ENCODE measurements at places on chromosomes 1 and 21.

DNA sequence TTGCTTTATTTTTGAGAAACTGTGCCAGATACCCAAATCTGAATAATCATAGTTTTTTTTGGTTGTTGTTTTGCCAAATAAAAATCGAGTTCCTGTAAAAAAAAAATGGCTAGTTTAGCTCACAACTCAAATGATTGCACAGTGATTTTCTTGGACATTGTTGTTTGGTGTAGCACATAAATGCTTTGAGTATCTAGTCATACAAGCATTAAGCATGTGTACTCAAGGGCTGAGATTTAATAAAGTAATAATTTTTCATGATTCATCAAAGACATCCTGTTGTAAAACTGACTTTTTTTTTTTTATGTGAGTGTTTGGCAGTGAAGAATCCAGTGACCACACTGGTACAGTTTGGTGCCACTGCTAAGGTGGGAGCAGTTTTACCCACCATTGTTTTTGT, 18.8 kb downstream of the ITSN1 start:
- DNase-seq: no peak

GRCh38 chr1:36136535-36136934, 11.5 kb upstream of the COL8A2 start:
- DNase-seq: no peak

GRCh38 chr1:10693497-10694273, 102.8 kb downstream of the CASZ1 start:
- peak; percentile 52 for DNase-seq

DNA sequence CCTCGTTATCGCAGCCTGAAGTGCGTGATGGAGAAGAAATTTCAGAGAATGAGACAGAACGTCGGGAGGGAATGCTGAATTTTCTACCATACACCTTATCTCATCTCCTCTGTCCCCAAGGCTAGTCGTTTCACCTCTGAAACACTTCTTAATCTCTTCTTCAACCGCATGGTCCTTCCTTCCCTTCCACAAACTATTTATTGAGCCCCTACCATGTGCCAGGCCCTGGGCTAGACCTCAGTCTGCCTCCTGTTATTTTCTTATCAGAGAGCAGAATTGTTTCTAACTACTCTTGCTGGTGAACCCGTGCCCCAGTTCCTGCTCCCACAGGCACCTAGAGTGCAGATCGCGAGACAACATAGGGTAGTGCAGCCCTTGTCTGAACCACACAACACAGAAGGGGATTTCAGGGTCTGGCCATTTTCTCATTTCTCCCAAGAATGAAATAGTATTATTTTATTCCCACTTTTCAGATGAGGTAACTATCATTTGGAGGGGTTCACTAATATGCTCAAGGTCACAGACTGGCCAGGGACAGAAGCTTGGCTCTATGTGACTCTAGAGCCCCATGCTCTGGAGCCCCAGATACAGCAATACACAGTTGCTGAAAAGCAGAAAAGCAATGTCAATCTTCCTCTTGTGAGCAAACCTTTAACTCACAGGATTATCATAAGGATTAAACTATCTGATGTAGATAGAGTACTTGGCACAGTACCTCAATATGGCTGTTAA, 598 bp upstream of the ADIPOR1 start:
- no peak for DNase-seq

DNA sequence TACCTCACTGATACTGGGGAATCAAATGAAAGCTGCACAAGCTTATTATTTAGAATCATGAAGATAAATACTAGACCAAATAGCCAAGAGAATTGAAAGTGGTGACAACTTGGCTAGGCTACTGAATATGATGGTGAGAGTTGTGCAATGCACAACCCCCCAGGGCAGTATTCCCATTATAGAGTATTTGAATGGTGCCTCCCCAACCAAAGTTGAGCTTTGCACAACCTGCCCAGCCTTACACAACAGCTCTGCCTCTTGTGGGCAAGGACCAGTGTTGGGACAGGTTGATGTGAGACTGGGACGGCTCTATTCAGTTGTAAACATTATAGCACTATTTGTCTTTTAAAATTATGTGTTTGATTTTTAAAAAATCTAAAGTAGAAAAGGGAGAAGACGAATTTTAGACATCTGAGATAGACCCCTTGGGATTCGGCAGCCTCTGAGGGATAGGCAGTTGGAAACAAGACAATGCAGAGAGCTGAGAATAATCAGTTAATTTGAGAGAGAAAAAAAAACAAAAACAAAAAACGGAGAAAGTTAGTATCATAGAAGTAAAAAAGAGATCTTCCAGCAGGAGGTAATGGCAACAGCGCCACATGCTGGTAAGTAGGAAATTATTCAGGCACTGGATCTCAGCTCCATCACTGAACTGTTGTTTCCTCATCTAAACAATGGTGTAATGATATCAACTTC, 91.0 kb upstream of the KCNA3 start:
- DNase-seq: peak; percentile 41

DNA sequence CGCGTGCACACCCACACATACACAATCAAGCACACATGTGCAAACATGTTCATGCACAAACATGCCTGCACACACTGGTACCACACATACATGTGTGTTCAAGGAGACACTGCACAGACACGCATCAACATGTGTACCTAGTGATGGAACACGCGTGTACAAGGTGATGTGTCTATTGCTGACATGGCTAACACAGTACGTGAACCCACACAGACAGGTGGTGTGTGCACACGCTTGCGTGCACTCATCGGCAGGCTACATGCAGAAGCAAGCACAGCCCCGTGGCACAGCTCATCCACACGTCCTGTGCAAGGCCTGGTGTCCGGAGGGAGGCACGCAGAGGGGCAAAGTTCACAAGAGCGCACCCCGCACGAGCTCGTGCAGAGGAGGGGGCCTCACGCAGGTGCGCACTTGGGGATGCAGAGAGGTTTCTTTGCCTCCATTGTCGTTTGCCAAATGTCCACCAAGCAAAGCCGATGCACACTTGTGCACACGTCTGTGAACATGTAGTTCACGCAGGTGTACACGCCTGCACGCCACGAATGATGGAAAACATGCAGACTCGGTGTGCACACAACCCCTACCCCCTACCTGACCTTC, 969 bp downstream of the ACAP3 start:
- no peak for DNase-seq

DNA sequence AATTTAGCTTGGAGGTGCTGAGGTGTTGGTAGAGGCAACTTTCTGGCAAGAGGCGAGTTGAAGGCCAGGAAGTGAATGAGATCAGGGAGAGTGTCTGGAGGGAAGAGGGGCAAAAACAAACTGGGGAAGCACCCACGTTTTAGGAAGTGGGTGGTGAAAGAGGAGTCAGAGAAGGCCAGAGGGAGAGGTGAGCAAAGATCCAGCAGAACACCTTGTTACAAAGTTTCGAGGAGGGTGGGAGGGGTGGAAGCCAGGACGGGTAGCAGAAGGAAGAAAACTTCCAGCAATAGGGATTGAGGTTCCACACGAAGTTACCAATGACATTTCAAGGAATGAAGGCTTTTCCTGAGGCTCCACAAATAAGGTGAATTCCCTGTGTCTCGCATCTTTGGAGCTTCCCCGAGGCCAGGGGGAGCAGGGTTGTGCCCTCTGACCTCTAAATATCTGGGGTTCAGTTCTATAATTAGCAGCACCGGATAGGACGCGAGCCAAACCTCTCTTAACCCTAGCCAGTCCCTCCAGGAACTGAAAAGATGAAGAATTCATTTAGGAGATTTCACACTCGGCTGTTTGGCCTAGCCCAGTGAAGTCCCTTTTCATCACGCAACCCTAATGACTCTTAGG, 578 bp upstream of the SESN2 start:
- peak; percentile 22 for DNase-seq

GRCh38 chr21:45378258-45378966, 26.6 kb upstream of the COL18A1 start:
- DNase-seq: no peak

- no peak for DNase-seq
Measured at GRCh38 chr1:178536844-178537371, 24.0 kb downstream of the TEX35 start.

- no peak for DNase-seq
Measured at GRCh38 chr1:227885135-227885647, 62.5 kb downstream of the WNT9A start.

GRCh38 chr1:202938287-202938925, 11.4 kb upstream of the KLHL12 start:
- no peak for DNase-seq

DNA sequence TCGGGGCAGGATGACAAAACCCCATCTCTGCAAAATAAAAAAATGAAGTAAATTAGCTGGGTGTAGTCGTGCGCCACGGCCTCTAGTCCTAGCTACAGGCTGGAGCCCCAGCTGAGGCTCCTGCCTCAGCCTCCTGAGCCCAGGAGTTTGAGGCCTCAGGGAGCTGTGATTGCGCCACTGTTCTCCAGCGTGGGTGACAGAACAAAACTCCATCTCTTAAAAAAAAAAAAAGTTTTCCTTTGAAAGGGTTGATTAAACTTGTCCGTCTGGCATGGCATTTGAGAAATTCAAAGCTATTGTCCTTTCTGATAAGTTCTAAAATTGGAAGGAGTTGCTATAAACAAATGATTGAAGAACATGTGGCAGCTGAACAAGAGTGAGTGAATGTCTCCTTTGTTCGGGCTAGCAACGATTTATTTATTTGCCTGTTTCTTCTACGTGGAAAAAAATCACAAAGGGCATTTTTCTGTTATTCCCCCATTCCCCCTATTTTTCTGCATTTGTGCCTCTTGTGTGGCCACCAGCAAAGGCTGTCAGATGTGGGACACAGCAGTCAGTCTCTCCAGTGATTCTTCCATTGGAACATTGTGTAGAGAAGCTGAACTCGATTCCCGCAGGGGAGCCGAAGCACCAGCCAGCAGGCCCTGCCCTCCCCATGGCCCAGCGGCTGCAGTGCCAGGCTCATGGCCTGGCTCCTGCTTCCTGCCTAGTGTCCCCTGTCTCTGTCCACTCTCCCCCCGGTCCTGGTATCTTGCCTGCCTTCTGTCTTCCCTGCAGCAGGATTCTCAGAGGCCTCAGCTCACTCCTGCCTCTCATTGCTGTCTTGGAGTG, 21.5 kb upstream of the PWP2 start:
- no peak for DNase-seq

- DNase-seq: no peak
Measured at GRCh38 chr1:209761011-209761635, 5.3 kb downstream of the TRAF3IP3 start.

GRCh38 chr1:32239790-32240139, 7.3 kb upstream of the FAM167B start:
- no peak for DNase-seq

GRCh38 chr1:211371406-211372105, 44.9 kb downstream of the TRAF5 start:
- no peak for DNase-seq

DNA sequence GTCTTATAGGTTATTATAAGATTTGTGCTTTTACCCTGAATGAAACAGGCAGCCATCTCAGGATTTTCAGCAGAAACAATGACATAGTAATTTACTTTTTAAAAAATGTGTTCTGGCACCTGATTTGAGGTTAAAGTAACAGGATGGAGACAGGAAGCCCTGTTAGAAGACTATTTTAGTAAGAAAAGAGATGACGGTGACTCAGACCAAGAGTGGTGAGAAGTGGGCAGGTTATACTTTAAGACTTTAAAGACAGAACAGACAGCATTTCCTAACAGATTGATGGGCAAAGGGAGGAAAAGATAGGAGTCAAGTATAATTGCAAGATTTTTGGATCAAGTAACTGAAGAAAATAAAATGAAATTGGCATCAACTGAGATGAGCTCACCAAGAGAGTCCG, 436.8 kb upstream of the NR5A2 start:
- no peak for DNase-seq

GRCh38 chr1:193185901-193186731, at the start of gene B3GALT2:
Gene B3GALT2, minus strand, starts transcription at chr1:193186613. Its CDS starts 5,051 bp downstream, at chr1:193181562.
- no peak for DNase-seq

GRCh38 chr1:60088620-60089155, 15.1 kb upstream of the C1orf87 start:
- DNase-seq: no peak

DNA sequence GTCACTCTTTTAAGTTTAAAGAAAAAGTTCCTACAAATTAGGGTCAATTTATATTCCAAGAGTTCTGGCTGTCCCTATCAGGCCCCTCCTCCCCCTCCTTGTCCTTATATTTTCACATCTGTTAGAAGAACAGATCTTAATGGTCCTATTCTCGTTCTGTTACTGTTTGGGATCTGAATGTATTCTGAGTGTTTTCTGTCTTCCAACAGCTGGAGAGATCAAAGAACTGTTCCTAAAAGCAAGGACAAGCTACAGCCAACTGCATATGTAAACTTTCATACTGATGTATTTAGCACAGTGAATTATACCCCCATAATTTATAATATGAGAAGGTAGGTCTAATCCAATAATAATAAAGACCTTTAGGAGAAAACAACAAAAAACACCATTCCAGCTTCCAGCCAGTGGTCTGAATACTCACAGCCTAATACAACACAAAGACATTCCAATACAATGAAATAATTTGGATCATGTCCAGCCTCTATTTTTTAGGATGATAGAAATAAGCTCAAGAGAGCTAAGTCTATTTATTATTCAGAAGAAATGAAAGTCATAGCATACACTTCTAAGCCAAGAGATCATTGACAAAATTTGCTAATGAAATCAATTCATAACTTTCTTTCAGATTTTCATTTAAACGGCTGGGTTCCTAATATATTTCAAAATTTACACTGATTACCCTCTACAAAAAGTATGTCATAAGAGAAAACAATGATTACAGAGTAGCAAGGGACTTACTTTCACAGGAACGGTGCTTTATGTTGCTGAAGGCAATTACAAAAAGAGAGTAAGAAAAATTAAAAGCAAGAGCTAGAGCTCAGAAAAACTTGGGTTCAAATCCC, 25.3 kb downstream of the WLS start:
- no peak for DNase-seq

DNA sequence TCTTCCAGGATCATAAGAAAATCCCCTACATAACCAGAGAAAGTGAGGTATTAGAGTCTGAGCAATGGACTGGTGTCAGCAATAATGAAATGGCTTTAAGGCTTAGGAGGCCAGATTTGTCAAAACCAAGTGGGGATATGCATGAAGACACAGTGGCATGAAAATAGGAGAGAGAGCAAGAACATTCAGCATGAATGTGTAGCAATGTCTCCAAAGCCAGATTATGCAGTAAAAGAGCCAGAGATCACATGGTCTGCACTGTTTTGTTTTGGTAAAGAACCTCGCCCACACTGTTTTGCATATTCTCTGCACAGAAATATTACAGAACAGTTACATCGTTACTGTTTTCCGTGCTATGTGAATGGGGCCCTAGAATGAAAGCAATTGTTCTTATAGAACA, 589.4 kb downstream of the PLPP3 start:
- DNase-seq: no peak

DNA sequence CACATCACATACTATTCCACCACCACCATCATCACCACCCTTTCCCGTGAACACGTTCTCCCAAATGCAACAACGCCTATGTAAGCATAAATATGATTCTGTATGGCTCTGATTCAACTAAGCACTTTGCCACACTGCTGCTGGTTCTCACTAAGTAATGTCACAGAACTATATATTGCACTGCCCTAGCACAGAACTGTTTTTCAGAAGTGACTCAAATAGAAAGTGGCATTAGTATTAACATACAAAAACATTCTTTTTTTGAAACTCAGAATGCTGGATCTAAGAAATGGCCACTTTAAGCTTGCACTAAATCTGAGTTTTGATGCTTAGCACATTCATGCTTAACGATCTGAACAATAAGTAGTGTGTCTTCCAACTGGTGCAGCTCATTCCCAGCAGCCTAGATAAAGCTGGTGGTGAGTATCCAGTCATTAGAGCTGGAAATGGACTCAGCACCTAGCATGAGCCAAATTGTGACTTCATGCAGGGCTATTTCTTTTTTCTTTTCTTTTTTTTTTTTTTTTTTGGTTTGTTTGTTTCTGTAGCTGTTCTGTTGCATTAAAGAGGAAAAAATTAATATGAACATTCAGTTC, 46.2 kb upstream of the ZC3H11B start:
- DNase-seq: no peak

GRCh38 chr1:179048339-179049124, 22.8 kb downstream of the FAM20B start:
- no peak for DNase-seq
